Stimulated activated CD8-positive, alpha-beta memory T cell treated with anti-CD3 and anti-CD28 coated beads, Interleukin-12 subunit alpha, Interleukin-12 subunit beta, amount 100 ng/mL, for 1 hour (primary cell): ENCODE measurements at places on chromosomes 12 and 14.

- DNase-seq = no peak
Observed at GRCh38 chr14:96614481-96614881, 112.3 kb downstream of the PAPOLA start.

GRCh38 chr14:66401449-66402095 lies 84.6 kb upstream of the CCDC196 start:
- DNase-seq = no peak

DNA sequence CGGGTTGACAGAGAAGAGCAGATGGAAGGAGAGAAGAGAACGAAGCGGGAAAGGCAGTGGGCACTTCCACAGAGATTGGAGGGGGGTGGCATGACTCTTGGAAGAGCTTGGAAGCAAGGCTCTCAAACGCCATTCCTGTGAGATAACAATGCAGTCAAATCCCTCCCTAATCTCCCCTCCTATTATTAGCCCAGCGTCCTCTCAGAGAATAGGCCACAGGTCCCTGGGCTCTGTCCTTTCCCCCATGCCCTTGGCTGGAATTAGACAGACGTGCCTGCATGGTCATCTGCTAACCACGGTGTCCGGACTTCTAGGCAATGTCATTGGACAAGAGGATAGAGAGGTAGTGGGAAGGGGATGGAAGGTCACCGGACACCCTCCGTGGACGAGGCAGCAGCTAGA lies 8.0 kb upstream of the MYH7 start:
- no peak for DNase-seq

- DNase-seq = no peak
Observed at GRCh38 chr14:58944343-58944967, 244.0 kb upstream of the DAAM1 start.
